Left renal cortex interstitium (tissue), 4 donors: ENCODE measurements at places on chromosomes 12 and 14. TPM values are rescaled to one million over a fixed set of nuclear protein-coding genes. Genes with fewer than 3 reads are reported as not detected.

SCNN1A gene
- 82.7 TPM for polyA plus RNA-seq

DTD2 gene
- 18.3 TPM for polyA plus RNA-seq

DNA sequence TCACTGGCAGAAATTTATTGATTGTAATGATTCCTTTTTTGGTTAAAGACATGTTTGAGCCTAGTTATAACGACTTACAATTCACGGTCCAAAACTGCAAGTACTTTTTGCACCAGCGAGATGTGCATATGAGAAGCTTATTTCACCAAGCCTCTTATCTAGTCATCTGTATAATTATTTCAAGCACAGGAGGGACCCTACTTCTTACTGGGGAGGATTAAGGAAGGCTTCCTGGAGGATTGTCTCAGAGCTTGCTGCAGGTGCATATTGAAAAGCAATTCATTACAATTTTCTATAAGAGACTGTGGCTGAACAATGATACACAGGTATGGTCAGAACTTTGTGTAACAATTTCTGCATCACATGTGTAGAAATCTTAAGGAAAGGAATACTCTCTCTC lies 152.9 kb downstream of the CAND1 start:
- DNase-seq, result no peak

- DNase-seq, result no peak
These were observed 15.0 kb upstream of the MDM2 start for GRCh38 chr12:68792952-68793351.

DNA sequence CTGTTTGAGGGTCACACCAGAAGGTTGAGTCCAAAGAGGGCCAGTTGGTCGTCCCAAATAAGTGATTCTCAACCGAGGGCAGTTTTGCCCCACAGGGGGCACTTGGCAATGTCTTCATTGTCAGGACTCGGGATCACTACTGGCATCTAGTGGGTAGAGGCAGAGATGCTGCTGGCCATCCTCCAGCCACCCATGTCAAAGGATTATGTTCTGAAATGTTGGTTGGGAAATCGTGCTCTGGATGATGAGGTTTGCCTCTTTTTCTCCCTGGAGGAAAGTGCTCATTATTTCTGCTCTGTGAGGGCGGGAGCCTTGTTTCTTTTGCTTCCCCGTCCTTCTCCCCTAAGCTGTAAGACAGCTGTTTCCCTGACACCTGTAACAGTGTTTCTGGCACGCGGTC lies 3.6 kb downstream of the ZNF839 start:
- no peak for DNase-seq

ANKRD33 gene
- polyA plus RNA-seq, result 0.21 TPM

GRCh38 chr12:46109343-46110222 lies 119.2 kb upstream of the SCAF11 start:
- no peak for DNase-seq

- no peak for DNase-seq
These were observed 785.3 kb downstream of the TRHDE start for GRCh38 chr12:73057428-73057827.
